ENCODE measurements at places on chromosomes 11 and 22. TPM values are rescaled to one million over a fixed set of nuclear protein-coding genes. Genes with fewer than 3 reads are reported as not detected.

Gene GALNT18
- 9.6 TPM for polyA plus RNA-seq

Gene EFEMP2
- 16.6 TPM for polyA plus RNA-seq

Gene PRG3
- polyA plus RNA-seq, result not detected

Gene DHCR7
- polyA plus RNA-seq, result 12.9 TPM

Gene MYO18B
- polyA plus RNA-seq, result 0.06 TPM

Gene NOX4
- 5.7 TPM for polyA plus RNA-seq

Gene OR51T1
- not detected for polyA plus RNA-seq

Gene BCR
- 37.9 TPM for polyA plus RNA-seq

Gene CCDC34
- polyA plus RNA-seq, result 2.8 TPM

Gene RAG1
- 0.56 TPM for polyA plus RNA-seq

Gene ABCC8
- 1.7 TPM for polyA plus RNA-seq

Gene POU2AF2
- polyA plus RNA-seq, result 0.56 TPM

Gene ZNRF3
- 3.9 TPM for polyA plus RNA-seq

Gene SLC22A25
- not detected for polyA plus RNA-seq

Gene IGF2
- 133 TPM for polyA plus RNA-seq

Gene CCDC89
- polyA plus RNA-seq, result 1.9 TPM

Gene LYVE1
- polyA plus RNA-seq, result 113 TPM

Gene SHANK3
- polyA plus RNA-seq, result 80.5 TPM

Gene MMP8
- polyA plus RNA-seq, result 0.40 TPM

Gene LSP1
- polyA plus RNA-seq, result 187 TPM

Gene OR4D5
- polyA plus RNA-seq, result not detected

Gene SLC35C1
- polyA plus RNA-seq, result 10.4 TPM

Gene SYCE3
- not detected for polyA plus RNA-seq

Gene OR52H1
- polyA plus RNA-seq, result not detected

Gene SLCO2B1
- polyA plus RNA-seq, result 15.2 TPM

Gene SLC3A2
- polyA plus RNA-seq, result 62.6 TPM
